ENCODE measurements at places on chromosomes 7 and 10.

DNA sequence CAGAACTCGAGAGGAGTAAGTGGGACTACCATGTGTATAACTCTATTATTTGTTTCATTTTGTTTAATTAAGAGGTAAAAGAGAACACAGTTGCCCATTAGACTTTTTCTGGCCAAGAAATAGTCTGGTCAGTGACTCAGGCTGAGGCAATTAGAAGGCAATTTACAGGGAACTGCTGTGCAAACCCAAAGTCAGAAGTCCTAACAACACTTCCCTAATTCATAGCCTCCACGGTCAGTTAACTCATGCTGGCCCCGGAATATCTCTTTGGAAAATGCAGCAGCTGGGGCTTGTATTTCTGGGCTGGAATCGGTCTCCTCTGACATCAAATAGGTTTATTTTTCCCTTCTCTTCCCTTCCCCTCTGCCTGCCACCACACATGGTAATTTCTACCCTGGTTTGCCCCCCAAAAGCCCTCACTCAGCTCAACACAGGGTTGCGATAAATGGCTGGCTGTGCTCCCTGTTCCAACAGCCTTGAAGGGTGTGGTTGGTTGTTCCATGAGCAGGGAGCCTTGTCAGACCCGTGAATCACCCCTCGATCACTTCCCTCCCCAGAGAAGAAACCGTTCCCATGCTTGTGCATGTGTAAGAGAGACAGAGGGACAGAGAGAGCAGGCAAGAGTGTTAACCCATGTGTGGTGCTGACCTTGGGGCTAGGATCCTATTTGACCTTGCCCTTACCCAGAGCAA is 5.3 kb downstream of the SH3PXD2A start:
- peak; percentile 92 for DNase-seq

DNA sequence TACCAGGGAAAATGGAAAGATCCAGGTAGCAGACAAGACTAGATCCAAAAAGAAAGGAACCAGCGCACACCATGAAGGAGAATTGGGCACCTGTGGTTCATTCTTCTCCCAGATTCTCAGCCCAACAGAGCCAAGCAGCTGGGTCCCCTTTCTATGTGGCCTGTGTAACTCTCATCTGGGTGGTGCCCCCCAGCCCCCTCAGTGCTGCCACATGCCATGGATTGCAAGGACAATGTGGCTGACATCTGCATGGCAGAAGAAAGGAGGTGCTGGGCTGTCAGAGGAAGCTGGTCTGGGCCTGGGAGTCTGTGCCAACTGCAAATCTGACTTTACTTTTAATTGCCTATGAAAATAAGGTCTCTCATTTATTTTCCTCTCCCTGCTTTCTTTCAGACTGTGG is 21.4 kb downstream of the PRSS2 start:
- DNase-seq: no peak

GRCh38 chr10:116873134-116873533 is 23.8 kb downstream of the ENO4 start:
- no peak for DNase-seq

- DNase-seq: no peak
Observed at GRCh38 chr7:67636348-67637022, 639.9 kb downstream of the TYW1 start.

GRCh38 chr10:4457597-4457996 is 368.4 kb upstream of the AKR1E2 start:
- no peak for DNase-seq

DNA sequence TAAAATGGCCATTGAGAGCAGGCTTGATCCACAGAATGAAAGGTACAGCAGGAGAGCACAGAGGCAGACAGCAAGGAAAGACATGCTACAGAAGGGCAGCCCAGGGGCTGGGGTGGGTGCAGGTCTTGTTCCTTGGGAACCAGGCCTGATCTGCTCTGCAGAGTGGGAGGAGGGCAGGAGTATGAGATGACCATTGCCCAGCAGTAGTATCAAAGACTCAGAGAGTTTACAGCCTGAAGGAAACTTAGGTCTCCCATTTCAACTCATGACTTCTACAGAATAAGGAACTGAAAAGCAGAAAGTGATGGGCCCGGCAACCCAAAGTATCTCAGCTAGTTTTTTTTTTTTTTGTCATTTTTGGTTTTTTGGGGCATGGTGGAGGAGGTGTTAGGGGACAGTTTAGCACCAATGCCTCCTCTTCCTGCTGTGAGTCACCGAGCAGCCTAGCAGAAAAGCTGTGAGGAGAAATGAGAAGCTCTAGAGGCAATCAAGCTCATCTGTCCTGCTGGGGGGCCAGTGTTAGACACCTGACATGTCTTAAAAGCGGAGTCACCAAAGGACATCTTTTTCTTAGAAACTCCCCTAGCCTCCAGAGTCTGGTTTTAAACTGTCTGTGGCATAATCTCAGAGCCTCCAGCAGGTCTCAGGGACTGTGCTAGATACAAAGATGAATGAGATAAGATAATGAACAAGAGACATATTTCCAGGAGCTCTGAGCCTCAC is 34.3 kb upstream of the HERPUD2 start:
- no peak for DNase-seq

DNA sequence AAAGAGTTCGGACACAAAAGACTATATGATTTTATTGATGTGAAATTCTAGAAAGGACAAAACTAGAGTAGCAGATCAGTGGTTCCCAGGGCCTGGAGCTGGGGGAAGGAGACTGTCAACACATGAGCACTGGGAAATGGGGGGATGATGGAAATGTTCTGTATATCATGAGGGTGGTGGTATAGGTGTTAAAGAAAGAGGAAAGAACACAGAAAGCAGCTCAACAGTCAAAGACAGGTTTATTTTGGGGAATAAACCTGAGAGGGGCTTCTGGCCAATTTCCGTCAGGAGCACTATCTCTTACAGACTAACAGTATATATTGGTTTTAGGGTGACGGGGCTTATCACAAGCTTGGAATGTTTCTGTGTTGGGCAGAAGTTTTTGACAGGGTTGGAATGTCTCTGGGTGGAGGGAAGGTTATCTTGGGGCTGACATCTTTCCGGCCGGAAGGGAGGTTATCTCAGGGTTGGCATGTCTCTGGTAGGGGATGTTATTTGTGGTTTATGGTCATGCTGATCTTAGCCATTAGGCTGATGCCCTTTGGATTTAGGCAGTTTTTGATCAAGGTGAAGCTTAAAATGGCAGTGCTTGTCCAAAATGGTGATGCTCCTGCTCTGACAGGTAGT is 254.6 kb upstream of the NRP1 start:
- peak; percentile 38 for DNase-seq

GRCh38 chr7:75977743-75978142 is 16.7 kb downstream of the TMEM120A start:
- no peak for DNase-seq

DNA sequence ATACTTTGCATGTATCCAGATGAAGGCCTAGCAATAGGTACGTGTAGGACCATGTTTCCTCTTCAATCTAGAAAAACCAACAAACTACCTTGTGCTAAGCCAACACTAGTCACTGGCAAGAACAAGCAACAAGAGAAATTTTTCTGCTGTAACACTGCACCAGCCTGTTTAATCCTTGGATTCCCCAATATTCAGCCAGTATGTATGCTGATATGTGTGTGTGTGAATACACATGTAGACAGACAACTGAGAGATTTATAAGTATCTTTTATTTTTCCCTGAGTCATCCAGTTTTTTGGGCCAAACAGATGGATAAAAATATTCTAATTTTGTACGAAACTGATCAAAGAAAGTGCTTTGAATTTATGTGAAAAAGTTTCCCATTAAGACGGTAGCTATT is 26.2 kb downstream of the GLI3 start:
- DNase-seq: no peak

DNA sequence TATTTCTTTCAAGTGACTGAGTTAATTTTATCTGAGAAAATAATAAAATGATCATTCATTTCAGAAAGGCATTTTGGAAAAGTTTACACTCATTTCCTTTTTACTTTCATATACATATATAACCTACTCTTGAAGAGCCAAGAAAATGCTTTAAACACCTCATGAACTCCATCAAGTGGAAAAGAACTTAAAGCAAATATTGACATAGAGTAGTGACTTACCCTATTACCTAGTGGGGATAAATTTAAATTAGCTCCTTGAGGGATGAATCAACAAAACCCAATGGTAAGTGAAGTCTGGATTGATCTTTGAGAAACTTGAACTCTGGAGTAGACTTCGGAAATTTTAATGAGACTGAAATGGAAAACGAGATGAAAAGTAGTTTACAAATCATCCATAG is 88.6 kb downstream of the TMEM26 start:
- no peak for DNase-seq

GRCh38 chr7:159154243-159154642 is 9.6 kb upstream of the VIPR2 start:
- no peak for DNase-seq

GRCh38 chr10:112565434-112566053 is 118.5 kb downstream of the VTI1A start:
- peak; percentile 54 for DNase-seq

GRCh38 chr7:67738958-67739357 is 742.3 kb downstream of the TYW1 start:
- peak; percentile 56 for DNase-seq

GRCh38 chr7:126948664-126949063 is 304.1 kb downstream of the GRM8 start:
- no peak for DNase-seq

DNA sequence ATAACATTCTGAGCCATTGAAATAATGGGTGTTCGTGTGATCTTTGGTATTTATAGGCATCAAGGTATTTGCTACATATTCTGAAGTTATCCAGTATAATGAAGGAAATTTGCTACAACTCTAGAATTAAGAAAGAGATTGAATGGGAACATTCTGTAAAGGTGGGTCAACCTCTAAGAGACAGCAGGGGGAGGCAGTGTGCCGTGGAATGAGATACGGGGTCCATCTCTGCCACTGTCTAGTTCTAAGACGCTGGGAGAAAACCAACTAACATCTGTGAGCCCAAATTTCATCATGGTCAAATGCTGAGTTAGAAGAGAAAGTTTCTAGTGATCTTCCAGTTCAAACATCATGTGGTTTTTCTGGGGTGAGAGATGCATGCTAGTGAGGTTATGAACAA is 368.9 kb downstream of the SORCS1 start:
- no peak for DNase-seq

DNA sequence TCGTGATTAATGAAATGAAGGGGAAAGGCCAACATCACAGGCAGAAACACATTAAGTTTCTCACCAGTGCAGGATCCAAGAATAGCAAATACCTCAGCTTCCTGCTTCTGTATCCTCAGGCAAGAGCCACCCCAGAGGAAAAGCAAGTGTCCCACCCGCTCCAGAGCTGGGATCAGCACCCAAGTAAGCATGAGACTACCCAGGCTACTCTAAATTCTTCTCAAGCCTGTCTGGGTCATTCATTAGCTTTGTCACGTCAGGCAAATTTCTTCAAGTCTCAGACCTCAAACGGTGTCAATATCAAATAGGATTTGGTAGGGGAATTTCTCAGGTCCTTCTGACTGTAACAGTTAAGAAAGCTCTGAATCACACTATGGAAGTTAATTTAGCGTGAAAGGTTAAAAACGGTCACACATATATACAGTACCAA is 59.0 kb downstream of the GNA12 start:
- DNase-seq: peak; percentile 95

DNA sequence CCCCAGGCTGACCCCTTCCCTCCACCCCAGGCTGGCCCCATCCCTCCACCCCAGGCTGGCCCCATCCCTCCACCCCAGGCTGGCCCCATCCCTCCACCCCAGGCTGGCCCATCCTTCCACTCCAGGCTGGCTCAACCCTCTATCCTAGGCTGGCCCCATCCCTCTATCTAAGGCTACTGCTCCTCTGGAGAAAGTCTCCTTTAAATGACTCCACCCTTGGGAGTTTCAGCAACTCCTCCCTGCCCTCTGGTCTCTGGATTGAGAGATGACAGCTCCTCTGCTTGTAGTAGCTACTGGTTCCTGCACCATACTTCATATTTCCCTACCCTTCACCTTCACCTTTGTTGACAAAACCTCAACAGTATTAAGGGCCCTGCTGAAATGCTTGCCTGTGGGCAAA is 8.5 kb downstream of the PRLHR start:
- no peak for DNase-seq

- no peak for DNase-seq
Observed at GRCh38 chr7:78329001-78329655, 530.6 kb downstream of the PHTF2 start.

- no peak for DNase-seq
Observed at GRCh38 chr10:69568472-69569395, 4.5 kb downstream of the NEUROG3 start.

DNA sequence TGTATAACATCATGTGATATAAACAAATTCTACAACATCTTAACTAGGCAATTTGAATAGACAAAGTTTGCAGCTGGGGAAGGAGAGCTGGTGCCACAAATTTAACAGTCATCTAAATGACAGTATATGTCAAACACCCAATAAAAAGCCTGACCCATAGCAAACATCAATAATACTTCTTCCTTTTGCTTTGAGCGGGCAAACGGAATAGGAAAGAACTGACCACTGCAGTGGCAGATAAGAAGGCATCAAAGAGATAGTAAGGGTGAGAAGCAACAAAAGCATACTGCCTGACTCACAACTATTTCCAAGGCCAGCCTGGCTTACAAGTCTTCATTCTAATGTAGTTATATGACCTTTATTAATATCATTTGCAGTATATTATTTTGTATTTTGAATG is 99.9 kb downstream of the LRRN3 start:
- no peak for DNase-seq

DNA sequence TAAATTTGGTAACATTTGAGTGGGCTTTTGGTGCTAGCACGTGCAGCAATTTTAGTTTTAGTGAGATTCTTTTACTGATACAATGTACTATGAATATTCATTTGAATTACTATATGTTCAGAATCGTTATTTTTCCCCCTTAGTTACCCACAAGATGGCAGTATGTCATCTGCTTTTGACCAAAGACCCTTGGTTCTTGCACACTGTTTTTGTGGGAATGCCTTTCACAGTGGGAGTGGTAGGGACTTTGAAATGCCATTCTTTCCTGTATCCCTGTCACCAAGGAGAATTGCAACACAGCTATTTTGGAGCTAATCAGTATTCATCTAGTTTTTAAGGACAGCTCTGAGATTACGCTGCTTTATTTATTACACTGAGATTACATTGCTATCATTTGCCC is 40.6 kb downstream of the SEC23IP start:
- DNase-seq: peak; percentile 3

DNA sequence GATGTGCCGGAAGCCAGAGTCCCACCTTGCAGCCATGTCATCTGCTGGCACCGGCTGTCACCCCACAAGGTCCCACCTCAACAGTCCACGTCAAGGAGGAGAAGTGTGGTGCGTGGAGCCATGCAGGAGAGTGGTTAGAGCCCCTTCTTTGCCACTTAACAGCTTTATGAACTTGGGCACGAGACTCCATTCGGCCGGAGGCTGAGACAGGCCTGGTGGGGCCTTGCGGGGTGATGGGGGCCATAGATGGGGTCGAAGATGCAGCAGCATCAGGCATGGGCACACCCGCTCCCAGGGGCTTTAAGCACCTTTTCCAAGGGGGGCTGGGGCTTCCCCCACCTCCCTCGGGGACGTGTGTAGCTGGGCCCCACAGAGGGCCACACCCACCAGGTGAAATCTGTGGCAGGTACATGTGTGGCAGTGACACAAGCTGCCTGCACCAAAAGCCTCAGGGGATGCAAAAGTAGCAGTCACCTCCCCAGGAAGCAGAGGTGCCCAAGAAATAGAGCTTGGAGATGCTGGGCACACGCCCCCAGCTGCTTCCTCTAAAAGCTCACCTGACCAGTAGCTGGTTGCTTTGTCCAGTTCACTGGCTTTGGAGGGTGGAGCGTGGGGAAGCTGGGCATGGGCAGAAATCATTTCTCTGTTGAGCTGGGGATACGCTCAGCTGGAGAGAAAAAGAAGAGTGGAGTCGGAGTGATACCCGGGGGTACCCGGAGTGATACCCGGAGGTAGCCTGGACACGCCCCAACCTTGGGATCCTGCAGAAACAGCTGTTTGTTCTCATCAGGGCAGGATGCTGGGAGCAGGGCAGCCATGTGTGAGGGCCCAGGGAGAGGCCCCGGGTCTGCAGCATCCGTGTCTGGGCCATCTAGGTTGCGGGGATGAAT is 199.8 kb downstream of the EBF3 start:
- DNase-seq: no peak
